ENCODE measurements at places on chromosomes 1 and 21.

- no peak for DNase-seq
Observed at GRCh38 chr1:233863901-233864545, 40.5 kb upstream of the SLC35F3 start.

DNA sequence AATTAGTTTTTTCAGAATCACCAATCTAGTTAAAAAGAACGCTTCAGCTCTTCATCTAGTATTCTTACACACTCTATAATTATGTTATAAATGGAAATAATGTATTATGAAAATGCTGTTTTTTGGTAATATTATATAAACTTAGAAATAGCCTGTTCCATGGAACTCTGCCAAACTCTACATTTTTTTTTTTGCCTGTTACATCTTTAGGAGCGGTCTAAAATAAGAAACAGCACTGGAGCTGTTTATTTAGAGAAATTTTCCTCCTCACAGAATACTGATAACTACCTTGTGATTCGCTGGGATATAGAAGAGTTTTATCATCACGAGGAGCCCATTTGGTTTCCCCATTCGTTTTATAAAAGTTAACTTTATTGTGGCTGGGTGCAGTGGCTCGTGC lies 58.5 kb downstream of the PKN2 start:
- peak; percentile 29 for DNase-seq

GRCh38 chr21:44072111-44072510 lies 35.1 kb upstream of the PWP2 start:
- no peak for DNase-seq

GRCh38 chr1:171477804-171478203 lies 7.5 kb upstream of the PRRC2C start:
- no peak for DNase-seq

DNA sequence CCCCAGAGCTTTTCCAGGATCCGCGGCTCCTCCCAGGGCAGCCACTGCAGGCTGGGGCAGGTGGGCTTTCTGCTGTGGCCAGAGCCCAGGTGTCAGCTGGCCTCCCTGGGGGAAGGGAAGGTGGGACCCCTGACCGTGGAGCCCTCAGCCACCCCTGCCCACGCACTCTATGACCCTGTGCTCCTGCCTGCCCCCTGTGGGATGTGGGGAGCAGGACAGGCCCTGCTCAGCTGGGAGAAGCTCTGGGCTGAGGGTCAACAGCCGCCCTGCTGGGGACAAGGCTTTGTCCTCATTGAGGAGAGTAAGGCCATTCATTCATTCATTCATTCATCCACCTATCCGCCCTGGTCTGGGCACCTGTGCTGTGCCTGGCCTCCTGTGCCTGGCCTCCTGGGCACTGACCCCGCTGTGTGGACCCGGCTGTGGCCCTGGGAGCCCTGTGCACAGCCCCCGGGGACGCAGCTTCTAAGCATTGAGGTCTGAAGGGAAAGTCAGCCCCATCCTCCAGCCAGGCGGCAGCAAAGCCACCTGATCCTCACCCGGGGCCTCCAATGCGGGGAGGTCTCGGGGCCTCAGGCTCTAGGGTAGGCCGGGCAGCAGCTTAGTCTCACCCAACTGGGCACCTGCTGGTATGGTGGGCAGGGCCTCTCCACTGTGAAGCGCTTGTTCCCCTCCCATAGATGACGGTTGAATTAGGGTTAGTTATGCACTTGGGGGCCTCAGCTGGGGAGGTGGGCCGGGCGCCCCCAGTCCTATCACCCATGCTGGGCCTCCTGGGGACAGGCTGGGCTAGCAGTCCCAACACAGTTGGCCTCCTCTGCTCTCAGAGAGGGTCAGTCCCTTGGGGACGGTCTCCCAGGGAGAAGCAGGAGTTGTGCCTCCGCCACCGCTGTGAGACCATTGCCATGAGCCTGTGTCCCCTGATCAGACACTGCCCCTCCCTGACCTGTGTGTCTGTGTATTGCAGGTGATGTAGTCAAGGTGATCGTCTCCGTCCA lies 6.0 kb downstream of the TNFRSF14 start:
- DNase-seq: no peak

- DNase-seq: no peak
Observed at GRCh38 chr1:47708019-47708535, 270.2 kb downstream of the FOXD2 start.

GRCh38 chr1:218698141-218698540 lies 353.0 kb downstream of the TGFB2 start:
- DNase-seq: peak; percentile 45

- DNase-seq: no peak
Observed at GRCh38 chr1:213914392-213914791, 73.4 kb upstream of the PROX1 start.

GRCh38 chr1:19758227-19758830 lies 41.4 kb downstream of the TMCO4 start:
- DNase-seq: peak; percentile 58

- DNase-seq: peak; percentile 67
Observed at GRCh38 chr1:67347688-67348472, 40.2 kb downstream of the IL12RB2 start.

DNA sequence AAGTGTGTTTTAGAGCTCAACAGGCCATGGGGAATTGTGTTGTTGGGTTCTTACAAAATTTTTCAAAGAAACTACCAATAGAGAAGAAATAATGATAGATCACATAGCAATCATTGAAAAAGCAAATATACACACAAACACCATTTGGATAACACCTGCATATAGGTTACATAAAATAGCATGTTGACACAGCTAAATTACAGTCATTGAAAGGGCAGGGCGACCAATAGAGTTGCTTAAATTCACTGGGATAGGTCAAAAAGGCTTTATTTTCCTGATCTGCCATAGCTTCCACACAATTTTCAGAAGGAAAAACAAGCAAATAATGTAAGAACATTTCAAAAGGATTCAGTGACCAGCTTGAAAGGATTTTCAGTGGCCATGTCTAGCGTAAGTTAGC lies 57.9 kb upstream of the FGGY start:
- no peak for DNase-seq

DNA sequence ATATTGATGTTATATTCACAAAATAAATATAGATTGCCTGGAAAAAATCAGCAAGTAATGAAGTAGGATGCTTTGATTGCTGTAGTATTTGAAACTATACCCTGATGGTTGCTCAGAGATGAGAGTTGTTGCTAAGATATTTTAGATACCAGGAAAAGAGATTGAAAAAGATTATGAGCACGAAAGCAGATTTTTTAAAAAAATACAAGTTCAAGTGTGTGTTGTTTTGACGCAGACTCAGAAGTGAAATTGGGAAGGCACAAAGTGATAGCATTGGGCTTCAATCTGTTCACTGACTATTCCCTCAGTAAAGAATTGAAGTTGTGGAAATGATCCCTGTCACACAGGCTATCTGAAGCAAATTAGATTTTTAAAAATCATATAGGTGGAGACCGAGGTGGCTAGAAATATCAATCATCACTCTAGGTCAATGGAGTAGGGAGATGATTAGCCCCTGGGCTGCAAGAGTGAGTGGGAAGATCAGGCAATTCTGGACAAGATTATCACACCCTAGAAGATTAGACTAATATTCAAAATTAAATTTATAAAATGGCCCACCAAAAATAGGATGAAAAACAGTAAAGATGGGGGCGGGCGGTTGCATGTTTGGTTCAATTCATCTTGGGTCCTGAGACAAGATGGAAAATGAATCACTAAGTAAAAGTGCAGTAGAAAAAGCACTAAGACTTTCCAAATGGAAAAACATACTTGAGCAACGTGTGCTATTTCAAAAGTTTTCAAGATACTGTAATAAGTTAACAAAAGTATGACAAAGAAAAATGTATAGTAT lies 41.5 kb upstream of the LRRC8D start:
- no peak for DNase-seq

- no peak for DNase-seq
Observed at GRCh38 chr1:160236806-160237205, 25.5 kb downstream of the DCAF8 start.

- no peak for DNase-seq
Observed at GRCh38 chr1:44316231-44316759, 38.8 kb downstream of the ERI3 start.

- no peak for DNase-seq
Observed at GRCh38 chr21:45443595-45444181, 38.7 kb downstream of the COL18A1 start.

- peak; percentile 65 for DNase-seq
Observed at GRCh38 chr1:203287109-203287893, 18.0 kb upstream of the BTG2 start.

DNA sequence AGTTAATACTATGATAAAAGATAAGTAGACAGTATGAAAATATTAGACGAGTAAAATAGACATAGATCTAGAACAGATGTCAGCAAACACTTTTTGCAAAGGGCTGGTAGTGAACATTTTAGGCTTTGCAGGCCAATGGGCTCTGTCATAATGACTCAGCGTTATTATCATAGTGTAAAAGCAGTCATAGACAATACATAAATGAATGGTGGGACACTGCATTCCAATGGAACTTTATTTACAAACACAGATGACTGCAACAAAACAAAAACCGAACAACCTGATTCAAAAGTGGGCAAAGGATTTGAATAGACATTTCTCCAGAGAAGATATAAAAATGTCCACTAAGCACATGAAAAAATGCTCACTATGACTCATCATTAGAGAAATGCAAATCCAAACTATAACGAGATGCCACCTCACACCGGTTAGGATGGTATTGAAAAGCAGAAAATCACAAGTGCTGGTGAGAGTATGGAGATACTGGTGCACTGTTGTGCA lies 7.3 kb downstream of the GSTM5 start:
- DNase-seq: peak; percentile 64

- DNase-seq: no peak
Observed at GRCh38 chr1:54615531-54616279, 7.6 kb downstream of the FAM151A start.
